Left renal pelvis (tissue), 4 donors: ENCODE measurements at places on chromosomes 1 and 21.

DNA sequence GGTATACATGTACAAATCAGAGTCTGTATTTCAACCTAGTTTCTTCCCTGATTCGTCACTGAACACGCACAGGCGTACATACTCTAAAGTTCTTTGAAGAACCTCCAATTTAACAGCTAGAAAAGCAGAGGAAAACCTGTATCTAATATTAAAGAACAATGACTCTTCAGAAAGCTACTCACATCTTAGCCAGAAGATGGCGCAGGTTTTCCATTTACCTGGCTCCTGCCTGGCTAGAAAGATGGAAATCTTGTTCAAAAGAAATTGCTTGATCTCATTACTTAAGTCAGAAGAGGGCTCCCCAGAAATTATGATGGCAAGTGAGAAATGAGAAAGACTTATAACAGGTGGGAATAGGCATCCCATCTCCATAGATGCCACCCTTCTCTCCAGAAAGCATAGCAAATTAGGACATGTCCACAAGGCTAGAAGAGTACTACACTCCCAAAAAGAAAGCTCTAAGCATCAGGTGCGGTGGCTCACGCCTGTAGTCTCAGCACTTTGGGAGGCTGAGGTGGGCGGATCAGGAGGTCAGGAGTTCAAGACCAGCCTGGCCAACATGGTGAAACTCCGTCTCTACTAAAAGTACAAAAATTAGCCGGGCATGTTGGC is 19.0 kb upstream of the L1TD1 start:
- DNase-seq: peak; percentile 25

GRCh38 chr1:222233444-222234158 is 314.3 kb downstream of the HHIPL2 start:
- DNase-seq: no peak

- no peak for DNase-seq
Observed at GRCh38 chr1:212514056-212514614, 81.4 kb downstream of the NENF start.

DNA sequence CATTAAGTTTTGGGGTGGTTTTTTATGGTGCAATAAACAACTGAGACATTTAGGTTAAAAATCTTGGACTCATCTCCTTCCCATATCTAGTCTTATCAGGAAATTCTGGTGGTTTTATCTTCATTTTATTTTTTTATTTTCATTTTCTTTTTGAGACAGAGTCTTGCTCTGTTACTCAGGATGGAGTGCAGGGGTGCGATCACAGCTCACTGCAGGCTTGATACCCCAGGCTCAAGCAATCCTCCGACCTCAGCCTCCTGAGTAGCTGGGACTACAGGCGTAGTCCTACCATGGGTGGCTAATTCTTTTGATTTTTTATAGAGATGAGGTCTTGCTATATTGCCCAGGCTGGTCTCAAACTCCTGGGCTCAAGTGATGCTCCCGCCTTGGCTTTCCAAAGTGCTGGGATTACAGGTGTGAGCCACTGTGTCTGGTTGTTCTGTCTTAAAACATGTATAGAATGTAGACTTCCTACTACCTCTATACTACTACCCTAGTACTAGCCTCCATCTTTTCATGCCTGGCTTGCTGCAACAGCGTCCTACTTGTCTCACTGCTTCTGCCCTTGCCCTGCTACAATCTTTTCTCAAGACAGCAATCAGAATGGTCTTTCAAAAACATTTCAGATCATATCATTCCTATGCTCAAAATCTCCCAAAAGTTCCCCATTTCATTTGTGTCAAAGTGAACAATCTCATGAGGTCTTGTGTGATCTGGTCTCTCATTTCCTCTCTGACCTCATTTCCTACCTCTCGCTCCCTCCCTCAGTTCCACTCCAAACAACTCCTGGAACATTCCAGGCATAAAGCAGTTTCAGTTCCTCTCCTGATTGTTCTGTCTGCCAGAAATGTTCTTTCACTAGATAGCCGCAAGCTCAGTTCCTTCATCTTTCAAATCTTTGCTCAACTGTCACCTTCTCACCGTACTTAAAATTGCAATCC is 5.9 kb upstream of the FCGR2A start:
- no peak for DNase-seq

- DNase-seq: no peak
Observed at GRCh38 chr1:23249787-23250454, 32.6 kb upstream of the HTR1D start.

DNA sequence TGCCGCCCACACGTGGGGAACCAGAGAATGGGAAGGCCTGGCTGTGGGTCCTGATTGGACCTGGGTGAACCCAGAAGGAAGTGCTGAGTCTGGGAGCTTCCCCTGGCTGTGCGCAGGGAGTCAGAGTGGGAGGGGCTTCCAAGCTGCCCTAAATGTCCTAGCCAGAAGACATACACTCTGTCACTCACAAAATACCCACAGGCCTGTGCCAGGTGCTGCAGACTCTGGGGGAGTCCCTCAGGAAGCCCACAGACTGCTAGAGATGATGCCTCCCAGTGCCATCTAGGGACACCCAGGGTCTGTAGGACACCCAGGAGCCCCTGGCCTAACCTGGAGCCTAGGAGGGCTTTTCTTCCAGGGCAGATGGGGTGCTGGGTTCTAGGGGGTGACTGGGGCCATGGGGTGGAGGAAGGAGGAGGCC is 33.7 kb upstream of the LRP8 start:
- no peak for DNase-seq

GRCh38 chr1:17610713-17611112 is 71.2 kb downstream of the ARHGEF10L start:
- no peak for DNase-seq

DNA sequence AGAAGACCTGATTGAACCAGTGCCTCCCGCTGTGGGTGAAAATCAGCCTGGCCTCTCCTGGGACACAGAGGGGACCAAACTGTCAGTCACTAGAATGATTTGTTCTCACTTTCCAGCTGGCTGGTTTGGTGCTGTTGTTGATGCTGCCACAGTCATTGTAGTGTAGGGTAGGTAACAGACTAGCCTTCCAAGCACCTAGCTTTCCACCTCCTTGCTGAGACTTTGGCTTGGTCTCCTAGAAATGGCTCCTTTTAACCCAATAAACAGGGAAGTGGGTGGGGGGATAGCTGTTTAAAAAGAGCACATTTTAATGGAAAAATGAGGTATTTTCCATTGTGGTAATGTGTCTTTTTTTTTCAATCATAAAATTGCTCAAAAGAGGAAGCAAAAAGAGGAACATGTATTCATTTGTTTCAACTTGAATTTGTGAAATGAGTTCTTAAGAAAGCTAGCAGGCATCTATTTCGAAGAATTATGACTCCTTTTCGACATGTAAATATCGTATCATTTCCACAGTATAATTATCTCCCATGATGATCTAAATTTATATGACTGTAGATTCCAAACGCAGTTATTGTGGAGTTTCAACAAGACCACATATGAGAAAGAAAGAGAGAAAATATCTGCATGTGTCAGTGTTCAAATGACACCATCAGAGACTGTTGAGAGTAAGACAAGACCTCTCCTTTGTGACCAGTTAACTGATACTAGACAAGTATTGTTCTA is 190.1 kb downstream of the HLX start:
- no peak for DNase-seq

DNA sequence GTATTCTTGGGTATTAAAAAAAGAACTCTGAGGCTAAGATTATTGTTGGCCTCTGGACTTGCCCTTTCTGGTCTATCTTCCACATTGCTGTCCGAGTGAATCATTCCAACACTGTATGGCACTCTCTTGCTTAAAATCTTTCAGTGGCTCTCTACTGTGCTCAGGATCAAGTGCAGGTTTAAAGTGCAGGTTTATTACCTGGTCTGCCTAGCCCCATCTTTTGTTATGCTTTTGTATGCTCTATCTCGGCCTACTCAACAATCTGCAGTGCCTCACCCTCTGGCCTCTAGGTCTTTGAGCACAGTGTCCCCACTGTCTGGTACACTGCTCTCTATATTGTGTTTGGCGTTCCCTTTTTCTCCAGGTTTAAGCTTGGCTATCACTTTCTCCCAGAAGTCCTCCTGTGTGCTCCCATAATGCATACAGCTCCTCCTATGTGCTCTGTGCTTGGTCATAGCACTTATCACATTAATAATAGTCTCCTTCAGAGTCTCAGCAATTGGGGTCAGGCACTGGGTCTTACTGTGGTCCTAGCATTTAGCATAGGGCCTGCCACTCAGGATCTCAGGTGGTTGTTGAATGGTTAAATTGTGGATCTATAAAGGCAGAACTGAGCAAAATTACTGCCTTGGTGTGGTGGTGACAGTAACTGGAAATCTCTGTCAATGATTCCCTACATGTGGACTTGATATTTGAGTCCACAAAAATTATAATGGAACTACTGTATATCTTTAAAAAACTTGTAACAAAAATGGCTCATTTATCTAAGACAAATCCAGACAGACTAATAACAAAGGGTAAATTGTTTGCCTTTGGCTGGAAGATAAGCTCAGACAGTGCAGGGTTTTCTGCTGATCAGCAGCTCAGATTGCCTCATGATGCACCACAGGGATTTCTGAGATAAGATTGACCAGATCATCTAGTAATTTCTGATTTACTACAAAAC is 10.6 kb upstream of the LDLRAD1 start:
- no peak for DNase-seq

- DNase-seq: no peak
Observed at GRCh38 chr1:236002572-236002971, 62.3 kb downstream of the NID1 start.

DNA sequence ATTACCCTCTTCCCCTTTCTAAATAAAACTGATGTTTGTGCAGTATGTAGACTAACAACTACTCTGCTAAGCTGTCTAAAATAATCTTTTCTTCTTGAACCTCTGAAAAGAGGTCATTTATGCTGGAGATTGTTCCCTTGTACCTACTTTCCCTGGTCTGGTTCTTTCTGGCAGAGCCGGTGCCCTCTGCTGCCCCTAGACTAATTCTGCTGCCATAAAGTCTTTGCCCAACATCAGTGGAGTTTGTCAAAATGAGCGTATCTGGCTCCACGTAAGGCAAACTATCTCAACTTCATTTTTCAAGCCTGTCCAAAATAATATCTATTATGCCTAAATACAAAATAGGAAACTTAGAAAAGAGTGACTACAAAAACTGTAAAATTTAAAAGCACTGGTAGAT is 30.9 kb upstream of the ANGPTL7 start:
- DNase-seq: no peak

- DNase-seq: no peak
Observed at GRCh38 chr1:98027103-98027705, 106.4 kb upstream of the DPYD start.

DNA sequence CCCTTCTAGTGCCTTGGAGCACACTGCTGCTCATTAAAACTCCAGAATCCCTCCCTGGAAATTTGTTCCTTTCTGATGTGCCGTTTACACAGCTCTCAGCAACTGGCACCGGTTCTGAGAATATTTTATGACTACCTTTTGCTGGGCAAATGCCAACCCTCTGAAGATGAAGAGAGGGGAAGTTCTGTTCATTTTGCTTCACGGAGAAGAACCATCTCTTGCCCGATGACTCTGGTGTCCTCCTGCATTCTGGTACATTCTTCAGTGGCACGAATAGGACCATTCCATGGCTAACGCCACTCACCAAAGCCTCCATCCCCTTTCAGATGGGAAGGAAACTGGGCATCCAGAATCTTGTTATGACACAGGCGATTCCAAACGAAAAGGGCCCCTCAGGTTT is 96.2 kb upstream of the SIM2 start:
- no peak for DNase-seq

GRCh38 chr1:63442141-63442475 is 74.7 kb downstream of the ALG6 start:
- no peak for DNase-seq

- DNase-seq: no peak
Observed at GRCh38 chr1:220974431-220974830, 95.2 kb downstream of the HLX start.

- DNase-seq: no peak
Observed at GRCh38 chr1:8347635-8348034, 29.7 kb downstream of the SLC45A1 start.
